Activated T-helper 9 cell treated with anti-CD3 and anti-CD28 coated beads, Interleukin-2, amount 50 U/mL, for 16 hours (primary cell): ENCODE measurements at places on chromosomes 1 and 21.

GRCh38 chr1:46594063-46594462 is 10.0 kb downstream of the MKNK1 start:
- DNase-seq = no peak

DNA sequence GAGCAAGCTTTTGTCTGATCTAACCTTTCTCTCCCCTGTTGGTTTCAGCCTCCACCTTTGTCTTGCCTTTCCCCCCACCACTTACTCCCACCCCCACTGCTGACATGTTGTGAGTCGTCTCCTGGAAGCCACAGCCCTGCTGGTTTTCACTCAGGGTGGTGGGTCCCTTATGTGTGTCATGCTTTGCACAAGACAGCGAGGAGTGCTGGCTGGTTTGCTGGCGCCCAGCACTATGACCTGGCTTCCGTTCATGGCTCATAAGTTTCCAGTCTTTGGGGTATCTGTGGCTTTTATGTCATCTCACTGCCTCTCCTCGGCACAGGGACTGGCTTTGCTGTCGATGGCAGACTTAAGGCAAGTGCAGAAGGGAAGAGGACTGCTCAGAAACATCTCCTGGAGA is 177.7 kb downstream of the KIF26B start:
- DNase-seq = no peak

- no peak for DNase-seq
Measured at GRCh38 chr1:21292503-21292983, 2.3 kb upstream of the ECE1 start.

GRCh38 chr21:16742131-16742641 is 770.7 kb upstream of the CXADR start:
- DNase-seq = no peak
